Aorta (tissue), 5 donors: ENCODE measurements at places on chromosomes 5 and 9. TPM values are rescaled to one million over a fixed set of nuclear protein-coding genes. Genes with fewer than 3 reads are reported as not detected.

FRMD3 gene
- polyA plus RNA-seq = 1.8 TPM

MEIKIN gene
- not detected for polyA plus RNA-seq

FOXE1 gene
- polyA plus RNA-seq = not detected

IRX2 gene
- 0.20 TPM for polyA plus RNA-seq

TRIM52 gene
- polyA plus RNA-seq = 3.0 TPM

SLC1A3 gene
- polyA plus RNA-seq = 0.61 TPM

GFRA3 gene
- not detected for polyA plus RNA-seq

ELOVL7 gene
- not detected for polyA plus RNA-seq

SLC25A48 gene
- not detected for polyA plus RNA-seq

MAMDC2 gene
- 2.0 TPM for polyA plus RNA-seq

SLC6A18 gene
- not detected for polyA plus RNA-seq

POU5F2 gene
- polyA plus RNA-seq = not detected

DEPDC1B gene
- polyA plus RNA-seq = not detected

CTNND2 gene
- polyA plus RNA-seq = 0.03 TPM

SPARC gene
- polyA plus RNA-seq = 1,861 TPM

PCDHA13 gene
- not detected for polyA plus RNA-seq

ZNF300 gene
- polyA plus RNA-seq = 10.9 TPM

PRR16 gene
- 6.5 TPM for polyA plus RNA-seq

NDUFA8 gene
- polyA plus RNA-seq = 59.0 TPM

CNTNAP3 gene
- polyA plus RNA-seq = 16.3 TPM

FREM1 gene
- 15.1 TPM for polyA plus RNA-seq

C9orf50 gene
- not detected for polyA plus RNA-seq

BHMT2 gene
- 17.2 TPM for polyA plus RNA-seq

PCSK1 gene
- polyA plus RNA-seq = 1.4 TPM

RC3H2 gene
- 14.9 TPM for polyA plus RNA-seq

FOXI1 gene
- not detected for polyA plus RNA-seq

ALDH1A1 gene
- polyA plus RNA-seq = 236 TPM

NIPBL gene
- polyA plus RNA-seq = 5.1 TPM

TAF1L gene
- polyA plus RNA-seq = not detected

ACSL6 gene
- polyA plus RNA-seq = 0.13 TPM

LCN10 gene
- polyA plus RNA-seq = 0.25 TPM

ADAMTS6 gene
- polyA plus RNA-seq = 1.5 TPM

LCN6 gene
- 2.5 TPM for polyA plus RNA-seq

GARIN3 gene
- not detected for polyA plus RNA-seq

DAB2IP gene
- 12.0 TPM for polyA plus RNA-seq

IGFBPL1 gene
- 2.0 TPM for polyA plus RNA-seq

OBP2B gene
- not detected for polyA plus RNA-seq

IL5 gene
- polyA plus RNA-seq = not detected

ASS1 gene
- 76.1 TPM for polyA plus RNA-seq

GRAMD2B gene
- polyA plus RNA-seq = 22.5 TPM

CWC27 gene
- 12.9 TPM for polyA plus RNA-seq

SREK1 gene
- polyA plus RNA-seq = 37.7 TPM

ENTPD2 gene
- not detected for polyA plus RNA-seq

SLC34A1 gene
- polyA plus RNA-seq = not detected

SLC6A7 gene
- 0.25 TPM for polyA plus RNA-seq

C9orf57 gene
- not detected for polyA plus RNA-seq

RNF224 gene
- 0.25 TPM for polyA plus RNA-seq

GPX8 gene
- polyA plus RNA-seq = 34.3 TPM

QRFP gene
- polyA plus RNA-seq = not detected

LRRTM2 gene
- not detected for polyA plus RNA-seq

SPZ1 gene
- not detected for polyA plus RNA-seq

NRG2 gene
- 1.2 TPM for polyA plus RNA-seq

PCDHB9 gene
- polyA plus RNA-seq = 0.25 TPM

INSL4 gene
- polyA plus RNA-seq = not detected
